ENCODE measurements at places on chromosomes 16 and 17. TPM values are rescaled to one million over a fixed set of nuclear protein-coding genes. Genes with fewer than 3 reads are reported as not detected.

GRCh38 chr17:73958453-73958852, 245.0 kb upstream of the RPL38 start:
- no peak for DNase-seq

DNA sequence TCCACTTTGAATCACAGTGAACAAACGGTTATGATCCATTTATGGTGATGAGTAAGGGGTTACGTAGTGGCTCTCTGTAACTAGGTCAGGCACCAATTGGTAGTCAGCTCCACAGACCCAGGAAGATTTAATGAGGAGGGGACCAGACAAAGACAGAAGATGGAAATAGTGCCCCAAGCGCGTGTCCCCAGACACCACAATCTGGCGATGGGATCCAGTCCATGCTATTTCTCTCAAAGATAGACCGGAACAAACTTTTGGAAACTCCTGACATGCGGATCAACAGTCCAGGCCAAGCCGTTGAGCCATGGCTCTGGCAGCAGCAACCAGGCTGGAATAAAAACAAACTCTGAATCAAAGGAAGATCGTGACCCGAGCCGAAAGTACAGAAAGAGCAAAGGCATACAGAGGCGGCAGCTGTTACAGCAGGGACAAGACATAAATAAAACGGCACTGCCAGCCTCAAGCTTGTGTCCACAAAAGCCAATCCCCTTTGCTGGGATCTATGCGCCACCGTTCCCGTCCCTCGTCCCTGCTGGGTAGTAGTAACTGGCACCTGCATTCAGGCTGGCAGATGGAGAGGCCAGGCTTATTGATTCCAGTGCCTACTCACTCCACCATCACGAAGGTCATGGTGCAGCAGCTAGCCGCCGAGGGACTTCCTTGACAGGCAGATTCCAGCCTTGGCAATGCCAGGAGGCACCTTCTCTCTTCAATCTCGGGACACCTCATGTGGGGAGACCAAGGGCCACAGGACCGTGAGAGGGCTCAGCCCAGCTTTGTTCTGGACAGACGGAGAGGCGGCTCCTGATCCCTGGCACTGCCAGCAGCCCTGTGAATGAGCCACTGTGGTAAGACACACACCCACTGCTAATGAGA, 50.2 kb downstream of the CDH11 start:
- DNase-seq = no peak

DNA sequence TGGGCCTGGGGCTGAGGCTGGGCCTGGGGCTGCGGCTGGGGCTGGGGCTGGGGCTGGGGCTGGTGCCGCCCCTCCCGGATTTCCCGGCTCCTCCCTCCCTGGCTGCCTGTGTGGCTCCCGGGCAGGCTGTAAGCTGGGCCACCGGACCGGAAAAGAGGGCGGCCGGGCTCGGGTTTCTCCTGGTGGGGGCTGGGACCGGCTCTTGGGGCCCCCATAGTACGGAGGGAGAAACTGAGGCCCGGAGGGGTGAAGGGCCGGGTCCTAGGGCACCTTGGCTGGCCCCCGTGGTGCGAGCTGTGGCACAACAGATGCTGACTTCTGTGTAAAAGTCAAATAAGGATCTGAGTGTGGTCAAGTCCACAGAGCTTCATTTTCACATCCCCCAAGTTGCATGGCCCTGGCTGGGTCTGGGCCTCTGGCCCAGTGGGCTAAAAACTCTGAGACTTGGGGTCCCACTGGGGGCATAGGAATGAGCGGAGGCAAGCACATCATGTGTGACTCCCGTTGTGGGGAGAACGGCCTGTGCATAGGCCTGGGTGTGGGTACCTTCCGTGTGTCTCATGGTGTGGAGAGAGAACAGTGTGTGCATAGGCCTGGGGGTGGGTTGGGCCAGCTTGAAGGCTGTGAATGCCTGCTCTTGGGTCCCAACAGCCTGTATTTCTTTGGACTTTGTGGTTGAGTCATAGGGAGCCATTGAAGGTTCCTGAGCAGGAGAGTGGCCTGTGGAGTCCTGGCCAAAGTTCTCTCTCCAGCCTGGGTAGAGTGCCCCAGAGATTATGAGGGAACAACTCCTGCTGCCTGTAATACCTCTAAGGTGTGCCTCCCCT, 123.9 kb upstream of the CIBAR2 start:
- DNase-seq = no peak

DNA sequence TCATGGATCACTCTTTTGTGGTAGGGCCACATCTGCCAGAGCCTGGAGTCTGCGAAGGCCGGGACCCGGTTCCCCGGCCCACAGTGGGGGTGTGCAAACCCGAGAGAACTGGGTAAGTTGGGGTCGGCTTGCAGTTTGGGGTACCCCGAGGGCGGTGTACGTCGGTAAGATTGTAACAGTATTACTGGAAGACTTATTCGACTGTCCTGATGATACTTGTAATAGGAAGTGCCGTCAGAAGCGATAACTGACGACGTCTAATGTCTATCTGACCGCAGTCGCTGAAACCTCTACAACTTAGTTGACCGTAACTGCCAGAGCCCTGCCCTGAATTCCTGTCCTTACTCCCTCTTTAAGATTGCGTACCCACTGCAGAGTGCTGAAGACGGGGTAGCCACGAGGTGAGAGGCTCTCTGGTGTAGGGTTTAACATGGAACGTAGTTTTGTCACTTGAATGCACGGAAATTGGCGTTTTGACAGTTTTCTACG, 24.0 kb downstream of the TRPV2 start:
- DNase-seq = no peak

- DNase-seq = peak; percentile 48
Measured at GRCh38 chr17:45852535-45853297, 8.0 kb downstream of the SPPL2C start.

DRC3 gene
- 0.18 TPM for total RNA-seq

TBC1D3 gene
- not detected for total RNA-seq
